GM12892 (cell line): ENCODE measurements at places on chromosomes 4 and X.

DNA sequence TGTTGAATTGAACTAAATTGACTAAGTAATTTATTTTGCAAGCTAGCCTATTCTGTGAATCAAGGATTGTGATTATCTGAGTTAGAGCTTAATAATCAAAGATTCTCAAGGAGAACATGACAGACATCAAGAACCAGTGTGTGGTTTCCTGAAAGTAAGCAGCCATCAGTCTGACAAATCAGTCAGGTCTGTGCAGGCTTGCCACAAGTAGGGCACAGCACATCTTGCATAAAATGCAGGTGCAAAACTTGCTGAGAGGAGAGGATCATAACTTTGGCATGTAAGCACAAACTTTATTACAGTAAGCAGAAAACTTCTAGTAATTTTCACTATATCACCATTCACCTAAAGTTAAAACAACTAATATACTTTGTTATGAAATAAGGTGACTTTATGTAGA, 22.5 kb downstream of the FAM241A start:
- DNase-seq, result no peak

DNA sequence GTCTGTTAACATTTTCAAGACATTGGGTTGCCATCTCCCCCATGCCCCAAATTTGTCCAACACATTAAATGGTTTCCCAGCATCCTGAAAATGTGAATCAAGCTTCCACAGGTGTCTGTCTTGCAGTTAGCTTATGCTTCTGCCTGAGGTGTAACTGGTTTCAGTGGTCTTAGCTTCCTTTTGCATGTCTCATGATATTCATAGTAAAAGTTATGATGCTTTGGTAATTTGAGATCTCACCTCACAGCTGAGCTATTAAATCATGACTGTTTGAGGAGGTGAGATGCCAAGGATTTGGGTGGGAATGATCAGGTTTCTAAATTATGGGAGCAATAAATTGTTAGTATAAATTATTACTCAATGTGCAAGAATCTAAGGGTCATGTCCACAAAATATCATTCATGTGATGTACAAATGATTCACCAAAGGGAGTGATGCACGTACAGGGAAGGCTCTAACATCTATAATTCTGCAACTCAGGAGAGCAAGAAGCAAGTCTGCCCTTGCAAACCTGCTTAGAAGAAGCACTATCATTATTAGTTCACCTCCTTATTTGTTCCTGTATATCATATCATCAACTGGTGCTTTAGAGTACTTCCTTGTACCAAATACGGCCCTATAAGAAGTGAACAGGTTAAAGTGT, 17.1 kb upstream of the RAI2 start:
- no peak for DNase-seq

- DNase-seq, result no peak
Measured at GRCh38 chr4:22514001-22514400, 1.9 kb downstream of the ADGRA3 start.

DNA sequence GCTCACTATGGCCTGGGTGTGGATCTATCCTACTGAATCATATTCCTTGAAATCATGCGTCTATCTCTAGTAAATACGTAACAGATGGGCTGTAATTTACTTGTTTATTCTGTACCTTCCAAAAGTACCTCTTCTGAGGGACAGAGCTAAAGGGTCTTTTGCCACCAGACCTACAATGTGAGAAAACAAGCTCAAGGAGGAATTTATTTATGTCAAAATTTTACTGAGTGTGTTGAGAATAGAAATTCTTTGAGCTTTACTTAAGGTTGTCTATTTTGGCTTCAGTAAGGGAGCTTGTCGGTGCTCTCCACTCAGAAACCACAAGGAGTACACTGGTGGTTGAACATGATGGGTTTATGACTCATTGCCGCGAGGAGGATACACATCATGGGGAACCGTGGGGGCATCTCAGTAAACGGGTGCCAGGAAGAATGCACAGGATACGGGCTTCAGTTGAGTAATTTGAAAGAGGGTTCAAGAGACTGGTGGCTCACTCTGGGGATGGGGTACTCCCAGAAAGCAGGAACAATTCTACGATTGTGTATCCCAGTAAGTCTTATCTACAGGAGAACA, 3.0 kb downstream of the ANK2 start:
- no peak for DNase-seq

DNA sequence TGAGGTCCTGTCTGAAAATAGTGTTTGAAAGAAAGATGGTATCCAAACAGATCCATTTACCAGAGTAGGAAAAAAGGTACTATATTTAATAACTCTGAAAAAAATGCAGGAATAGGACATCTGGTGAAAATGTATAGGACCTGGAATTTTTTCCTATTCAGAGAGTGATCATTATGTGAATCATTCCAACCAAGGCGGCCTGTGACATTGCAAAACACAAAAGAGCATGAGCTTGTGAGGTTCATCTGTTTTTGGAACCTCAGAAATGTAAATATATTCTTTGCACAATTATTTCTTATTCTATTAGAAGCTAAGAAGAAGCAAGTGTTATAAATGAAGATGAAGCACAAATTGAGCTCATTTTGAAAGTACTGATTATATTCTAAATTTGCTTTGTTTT, 2.0 kb downstream of the C4orf51 start:
- no peak for DNase-seq

DNA sequence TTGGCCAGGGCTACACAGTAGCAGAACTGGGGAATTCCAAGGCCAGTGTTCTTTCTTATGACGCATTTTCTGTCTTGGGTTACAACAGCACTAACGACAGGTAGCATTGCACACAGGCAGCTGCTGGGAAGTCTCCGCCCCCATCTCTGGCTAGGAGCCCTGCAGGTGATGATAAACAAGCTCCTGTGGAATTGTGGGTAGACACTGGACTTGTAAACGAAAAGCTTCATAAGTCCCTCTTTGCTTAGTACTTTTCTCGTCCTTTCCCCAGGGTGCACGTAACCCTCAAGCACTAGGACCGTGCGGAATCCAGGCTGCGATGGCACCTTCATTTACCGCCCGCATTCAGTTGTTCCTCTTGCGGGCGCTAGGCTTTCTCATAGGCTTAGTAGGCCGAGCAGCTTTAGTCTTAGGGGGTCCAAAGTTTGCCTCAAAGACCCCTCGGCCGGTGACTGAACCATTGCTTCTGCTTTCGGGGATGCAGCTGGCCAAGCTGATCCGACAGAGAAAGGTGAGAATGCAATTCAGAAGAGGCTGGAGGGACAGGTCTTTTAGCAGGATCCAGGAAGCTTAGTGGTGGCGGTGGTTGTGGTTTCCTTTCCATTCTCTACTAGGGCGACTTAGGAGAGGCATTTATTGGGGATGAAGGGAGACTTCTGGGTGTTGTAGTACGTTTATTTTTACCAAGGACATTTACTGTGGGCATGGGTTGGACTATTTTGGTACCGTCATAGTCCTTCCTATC, at the start of gene FAAH2:
Gene FAAH2, plus strand, starts transcription at position 200 of the 745 bp plus-strand sequence. Its CDS starts 120 bp downstream, at position 320.
- DNase-seq, result peak; percentile 1

GRCh38 chrX:136866337-136867095, 14.0 kb downstream of the RBMX start:
- DNase-seq, result no peak

- no peak for DNase-seq
Measured at GRCh38 chr4:18917689-18918088, 896.1 kb upstream of the LCORL start.

DNA sequence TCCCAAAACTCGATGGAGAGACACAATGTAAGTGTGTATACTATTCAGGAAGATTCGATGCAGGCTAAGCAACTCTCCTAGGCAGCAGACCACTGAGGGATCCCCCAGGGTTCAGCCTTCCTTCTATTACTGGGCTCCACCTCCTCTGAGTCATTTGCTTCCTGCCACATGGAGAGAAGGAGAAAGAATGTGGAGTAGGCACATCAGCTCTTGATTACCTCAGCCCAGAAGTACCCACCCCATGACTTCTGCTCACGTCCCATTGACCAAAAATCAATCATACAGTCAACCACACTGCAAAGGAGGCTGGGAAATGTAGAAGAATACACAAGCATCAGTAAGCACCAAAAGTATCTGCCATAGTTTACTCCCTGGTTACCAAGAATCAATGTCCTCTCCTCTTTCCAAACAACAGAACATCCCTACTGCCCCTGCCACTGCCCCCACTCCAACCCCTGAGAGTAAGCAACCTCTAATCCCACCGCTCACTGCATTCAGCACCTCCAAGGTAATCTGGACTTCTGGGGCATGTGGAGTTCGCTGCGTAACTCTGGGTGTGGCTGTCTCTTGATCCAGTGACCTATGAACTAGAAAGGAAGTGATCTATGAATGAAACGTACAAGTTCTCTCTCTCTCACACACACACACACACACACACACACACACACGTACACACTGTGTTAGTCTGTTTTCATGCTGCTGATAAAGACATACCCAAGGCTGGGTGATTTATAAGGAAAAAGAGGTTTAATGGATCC, 91.2 kb upstream of the C1QTNF7 start:
- DNase-seq, result no peak

DNA sequence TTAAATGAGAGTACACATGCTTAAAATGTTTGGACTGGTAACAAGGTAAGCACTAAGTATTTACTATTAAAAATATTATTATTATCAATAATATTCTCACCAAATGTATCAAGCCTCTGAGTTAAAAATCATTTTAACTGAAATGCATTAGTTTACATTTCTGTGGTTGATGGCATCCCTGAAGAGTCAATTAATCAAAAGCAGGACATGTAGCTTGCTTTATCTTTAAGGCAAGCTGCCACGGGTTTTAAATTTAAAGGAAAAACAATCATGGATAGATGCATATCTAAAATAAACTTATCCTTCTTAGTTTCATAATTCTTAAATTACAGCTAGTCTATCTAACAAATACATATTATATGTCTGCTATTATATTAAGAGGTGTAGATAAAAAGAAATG, 584.8 kb upstream of the INTU start:
- no peak for DNase-seq

DNA sequence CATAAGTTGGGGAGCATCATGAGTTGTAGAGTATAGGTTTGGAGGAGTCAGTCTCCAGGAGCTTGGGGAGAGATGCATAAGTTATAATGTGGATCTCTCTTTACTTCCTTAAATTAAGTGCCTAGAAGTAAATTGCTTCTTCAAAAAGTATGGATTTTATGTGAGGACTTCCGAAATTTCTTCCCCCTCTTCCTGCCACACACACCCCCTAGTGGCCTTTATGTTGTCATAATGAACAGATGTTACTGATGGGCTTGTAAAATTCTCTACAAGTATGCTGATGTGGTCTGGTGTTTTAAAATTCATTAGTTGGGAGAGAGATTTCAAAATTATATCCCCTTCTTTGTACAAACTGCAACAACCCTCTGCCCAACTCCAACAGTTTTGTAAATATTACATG, 2.3 kb upstream of the METTL14 start:
- no peak for DNase-seq

- no peak for DNase-seq
Measured at GRCh38 chrX:130654409-130654950, 248.5 kb downstream of the ENOX2 start.

- no peak for DNase-seq
Measured at GRCh38 chrX:150841456-150842197, 56.8 kb downstream of the CD99L2 start.

GRCh38 chr4:24795666-24796381, 451 bp downstream of the SOD3 start:
- DNase-seq, result no peak

GRCh38 chr4:19151684-19152083, 1100.0 kb upstream of the SLIT2 start:
- no peak for DNase-seq

DNA sequence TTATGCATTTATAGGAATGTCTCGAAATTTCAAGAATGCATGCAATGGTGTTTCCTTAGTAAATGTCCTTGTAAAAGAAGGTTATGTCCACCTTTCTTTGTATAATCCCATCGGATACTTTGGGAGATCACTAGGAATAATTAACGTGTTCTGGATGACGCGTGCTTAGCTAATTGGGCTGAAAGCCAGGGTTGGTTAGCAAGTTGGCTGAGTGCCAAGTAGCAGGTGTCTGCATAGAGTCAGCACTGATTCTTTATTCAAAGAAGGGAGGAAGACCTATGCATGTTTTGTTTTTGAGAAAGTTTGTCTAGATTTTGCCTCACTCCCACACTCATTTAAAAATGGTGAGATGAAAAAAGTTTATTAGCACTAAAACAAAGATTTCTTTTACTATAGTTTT, 144.6 kb downstream of the SOX3 start:
- no peak for DNase-seq
